NCI-H1417 (cell line): ENCODE measurements at places on chromosomes 2 and 18.

DNA sequence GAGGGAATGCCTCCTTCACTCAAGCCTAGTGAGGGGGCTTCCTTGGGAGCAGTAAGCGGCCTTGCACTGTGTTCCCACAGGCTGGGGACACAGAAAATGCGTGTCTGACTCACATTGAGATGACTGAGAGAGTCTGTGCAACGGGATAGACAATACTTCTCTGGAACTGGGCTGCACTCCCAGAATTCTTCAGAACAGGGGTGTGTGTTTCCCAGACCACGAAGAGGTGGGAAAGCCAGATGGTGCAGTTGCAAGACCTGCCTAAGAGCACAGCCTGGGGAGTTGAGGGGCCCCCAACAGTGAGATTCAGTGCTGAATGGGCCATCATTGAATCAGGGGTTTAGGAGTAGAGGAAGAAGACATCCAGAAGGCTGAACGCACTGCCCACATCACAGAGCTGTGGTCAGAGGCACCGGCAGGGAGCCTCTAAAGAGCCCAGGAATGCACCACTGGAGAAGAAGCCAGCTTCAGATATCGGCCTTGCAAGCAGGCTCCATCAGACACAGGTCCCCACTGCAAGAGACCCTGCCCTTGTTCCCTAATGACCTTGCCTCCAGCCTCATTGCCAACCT, 36.6 kb upstream of the MRPL19 start:
- DNase-seq = no peak

DNA sequence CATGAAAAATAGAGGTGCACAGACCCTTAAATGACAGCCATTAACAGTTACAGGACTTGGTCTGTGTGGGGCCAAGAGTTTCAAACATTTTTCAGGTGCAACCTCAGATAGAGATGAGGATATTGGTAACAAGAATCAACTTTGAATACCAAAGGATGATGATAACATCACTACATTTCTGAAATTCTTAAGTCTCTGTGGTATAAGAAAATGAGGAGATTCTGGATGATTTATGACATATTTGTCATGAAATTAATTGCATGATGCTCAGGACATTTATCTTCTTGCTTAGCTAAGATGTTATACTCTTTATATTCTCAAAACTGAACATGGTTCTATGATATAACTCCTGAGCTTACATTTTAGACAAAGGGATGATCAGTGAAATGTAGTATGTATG, 471.8 kb upstream of the CWC22 start:
- no peak for DNase-seq

DNA sequence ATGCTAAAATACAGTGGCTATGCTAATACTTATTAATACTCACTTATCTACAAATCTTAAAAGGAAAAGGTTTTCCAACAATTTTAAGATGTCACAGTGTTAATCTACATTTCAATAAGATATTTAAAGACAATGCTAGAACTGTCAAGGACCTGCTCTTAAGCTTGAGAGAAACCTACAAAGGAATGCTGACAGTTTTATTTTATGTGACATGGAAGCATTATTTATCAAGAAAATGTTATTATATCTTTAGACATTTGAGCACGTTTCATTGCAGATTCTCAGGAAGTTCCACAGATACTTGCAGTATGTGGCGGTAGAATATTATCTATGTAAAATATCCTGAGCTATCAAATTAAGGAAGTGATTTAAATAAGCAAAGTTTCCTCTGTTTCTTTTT, 1255.7 kb upstream of the ZEB2 start:
- no peak for DNase-seq

DNA sequence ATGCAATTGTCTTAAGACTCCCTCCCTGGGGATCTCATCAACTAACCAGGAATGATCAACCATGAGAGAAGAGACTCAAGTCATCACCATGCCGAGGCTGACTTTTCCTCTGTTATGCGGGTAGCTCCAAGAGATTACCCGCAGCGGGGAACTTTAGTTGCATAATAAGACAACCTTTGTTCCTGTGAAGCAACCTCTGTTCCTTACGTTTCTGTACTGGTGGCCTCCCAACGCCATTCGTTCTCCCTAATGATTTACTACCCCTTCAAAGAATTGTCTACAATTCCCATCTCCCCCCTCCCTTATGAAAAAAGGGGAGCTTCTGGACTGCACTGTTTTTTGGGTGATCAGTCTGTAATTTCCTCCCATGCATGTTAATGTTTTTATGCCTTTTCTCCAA, 66.1 kb upstream of the LRPPRC start:
- no peak for DNase-seq

- no peak for DNase-seq
Measured at GRCh38 chr18:72555968-72556367, 11.8 kb upstream of the CBLN2 start.

DNA sequence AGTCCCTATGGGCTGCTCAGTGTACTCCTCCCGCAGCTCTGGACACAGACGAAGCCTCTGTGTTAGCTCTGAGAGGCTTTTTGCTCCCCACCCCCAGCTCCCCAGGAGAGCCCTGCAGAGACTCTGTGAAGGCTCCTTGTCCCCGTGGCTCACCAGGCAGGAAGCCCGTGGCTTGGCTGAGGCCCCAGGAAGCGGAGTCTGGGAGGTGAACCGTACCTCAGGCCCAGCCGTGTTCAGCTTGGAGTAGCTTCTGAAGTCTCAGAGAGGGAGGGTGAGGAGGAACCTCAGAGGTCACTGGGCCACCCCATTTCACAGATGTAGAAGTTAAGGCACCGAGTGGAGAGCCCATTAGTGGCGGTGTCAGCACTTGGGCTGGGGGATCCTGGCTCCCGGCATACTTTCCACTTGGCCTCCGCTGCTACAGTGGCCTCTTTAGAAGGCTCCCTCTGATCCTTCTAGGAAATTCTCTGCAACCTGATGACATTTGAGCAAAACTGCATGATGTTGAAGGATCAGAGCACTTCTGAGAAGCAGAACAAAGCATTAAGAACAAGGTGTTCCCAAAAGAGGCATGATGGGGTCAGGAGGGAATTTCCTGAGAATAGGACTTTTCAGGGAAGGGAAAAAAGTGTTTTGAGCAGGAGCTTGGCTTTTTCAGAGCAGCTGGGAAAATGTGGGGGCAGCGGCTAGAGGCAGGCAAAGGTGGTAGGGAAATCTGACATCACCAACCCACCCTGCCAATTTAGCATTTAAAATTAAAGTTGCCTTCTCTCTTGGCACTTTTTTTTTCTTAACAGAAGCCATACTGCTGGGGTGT, 79.1 kb downstream of the MCFD2 start:
- no peak for DNase-seq

- peak; percentile 21 for DNase-seq
Measured at GRCh38 chr2:134433979-134434378, 180.1 kb downstream of the MGAT5 start.

DNA sequence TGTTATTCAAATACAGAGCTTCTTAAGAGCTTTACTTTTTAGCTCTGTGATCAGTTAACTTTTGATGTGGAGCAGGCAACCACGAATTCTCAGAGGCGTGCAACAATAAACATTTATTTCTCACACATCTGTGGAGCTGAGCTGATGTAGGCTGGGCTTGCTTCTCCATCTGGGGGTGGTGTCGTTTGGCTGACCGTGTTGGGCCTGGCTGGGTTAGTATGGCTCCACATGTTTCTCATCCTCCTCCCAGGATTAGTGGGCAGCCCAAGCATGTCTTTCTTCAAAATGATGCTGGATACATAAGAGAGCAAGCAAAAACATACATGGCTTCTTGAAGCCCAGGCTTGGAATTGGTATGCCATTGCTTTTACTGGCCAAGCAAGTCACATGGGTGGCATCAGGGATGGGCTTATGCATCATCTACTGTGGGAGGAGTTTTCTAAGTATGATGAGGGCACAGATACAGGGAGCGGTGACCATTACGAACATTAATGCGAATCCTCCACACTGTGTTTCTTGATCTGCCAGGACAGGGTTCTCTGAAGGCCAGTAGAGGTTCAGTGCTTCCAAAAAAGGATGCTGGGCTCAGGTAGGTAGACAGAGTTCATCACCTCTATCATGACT, 157.0 kb upstream of the TNP1 start:
- DNase-seq = no peak

DNA sequence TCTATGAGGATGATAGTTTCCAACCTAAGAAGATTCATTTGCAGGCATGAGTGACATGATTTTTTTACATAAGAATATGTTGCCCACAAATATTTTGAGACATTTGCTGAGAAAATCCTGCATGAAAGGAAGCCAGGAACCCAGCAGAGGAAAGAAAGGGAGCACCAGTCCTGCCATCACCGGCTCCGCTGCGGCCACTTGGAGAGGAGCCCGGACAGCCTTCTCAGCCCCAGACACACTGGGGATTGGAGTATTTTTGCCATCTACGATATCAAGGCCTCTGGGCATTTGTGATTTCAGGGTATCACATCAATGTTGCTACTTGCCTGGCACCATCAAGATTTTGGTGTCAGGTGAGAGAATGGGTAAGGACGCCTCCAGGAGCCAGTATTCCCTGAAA, 228.3 kb downstream of the PTGR3 start:
- no peak for DNase-seq

DNA sequence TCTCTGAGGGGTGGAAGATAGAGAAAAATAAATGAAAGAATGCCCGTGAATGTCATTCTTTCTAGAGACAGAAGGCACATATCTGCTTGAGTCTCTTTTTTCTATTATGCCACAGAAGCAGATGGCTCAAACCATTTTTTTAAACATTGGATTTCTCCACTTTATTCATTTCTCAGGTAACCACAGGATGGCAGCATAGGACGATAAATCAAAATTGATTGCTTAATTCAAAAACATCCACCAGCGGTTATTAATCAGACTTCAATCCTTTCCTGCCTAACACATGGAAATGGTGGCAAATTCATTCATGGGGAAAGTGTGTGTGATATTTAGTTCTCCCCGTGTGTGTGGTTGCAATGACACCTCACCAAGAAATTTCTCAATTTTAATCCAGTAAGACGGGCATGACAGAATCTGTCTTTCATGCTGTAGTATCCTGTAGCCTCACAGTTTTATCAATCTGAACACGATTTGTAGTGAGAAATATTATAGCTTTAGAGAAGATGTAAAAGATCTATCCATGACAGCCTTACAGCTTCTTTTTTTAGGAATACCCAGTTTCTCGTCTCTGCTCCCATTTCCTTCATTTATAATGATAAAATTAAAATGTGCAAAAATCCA, 72.2 kb downstream of the DSC3 start:
- peak; percentile 39 for DNase-seq

DNA sequence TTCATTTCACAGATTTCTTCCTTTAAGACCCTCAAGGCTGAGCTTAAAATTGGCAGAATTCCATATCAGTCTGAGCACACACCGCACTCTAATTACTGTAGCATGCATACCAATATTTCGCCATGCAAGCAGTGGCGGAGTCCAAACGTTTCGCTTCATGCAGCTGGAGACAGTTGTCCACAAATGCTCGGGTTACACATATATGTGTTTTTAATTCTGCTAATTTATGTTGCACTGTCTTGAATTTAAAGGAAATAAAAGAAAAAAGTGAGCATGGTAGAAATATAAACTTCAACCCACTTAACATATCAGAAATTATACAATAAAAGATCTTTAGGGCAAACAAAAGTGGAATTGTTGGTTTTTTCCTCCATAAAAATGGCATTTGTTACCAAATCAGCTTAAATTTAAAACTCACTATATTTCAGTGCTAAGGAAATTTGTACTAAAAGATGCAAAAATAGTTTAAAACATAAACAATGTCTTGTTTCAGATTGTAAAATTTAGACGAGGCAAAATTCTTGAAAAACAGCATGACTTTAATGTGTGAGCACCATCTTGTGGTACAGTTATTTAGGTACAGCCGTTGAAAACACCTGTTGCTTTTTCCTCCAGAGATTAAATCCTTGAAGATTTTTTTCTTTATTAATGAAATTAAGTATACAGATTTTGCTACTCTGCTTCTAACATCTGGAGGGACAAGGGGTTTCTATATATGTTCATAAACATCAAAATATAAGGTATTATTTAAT, 24.1 kb upstream of the KANSL1L start:
- DNase-seq = peak; percentile 77

DNA sequence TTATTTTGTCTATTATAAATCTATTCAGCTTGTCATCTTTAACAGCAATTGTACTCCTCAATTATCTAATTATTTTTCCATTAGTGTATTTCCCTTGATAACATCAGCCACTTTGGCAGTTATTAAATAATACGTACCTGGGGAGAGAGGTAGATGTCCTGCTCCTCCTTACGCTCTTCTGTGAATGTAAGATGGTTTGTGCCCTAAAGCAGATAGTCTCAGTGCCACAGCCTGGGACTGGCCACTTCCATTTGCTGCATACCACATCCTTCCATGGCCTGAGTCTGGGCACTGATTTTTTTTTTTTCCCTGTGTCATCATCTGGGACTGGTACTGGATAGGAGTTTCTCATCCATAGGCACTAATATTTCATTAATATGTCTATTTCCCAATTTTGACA, 632.4 kb upstream of the LRRTM4 start:
- no peak for DNase-seq

DNA sequence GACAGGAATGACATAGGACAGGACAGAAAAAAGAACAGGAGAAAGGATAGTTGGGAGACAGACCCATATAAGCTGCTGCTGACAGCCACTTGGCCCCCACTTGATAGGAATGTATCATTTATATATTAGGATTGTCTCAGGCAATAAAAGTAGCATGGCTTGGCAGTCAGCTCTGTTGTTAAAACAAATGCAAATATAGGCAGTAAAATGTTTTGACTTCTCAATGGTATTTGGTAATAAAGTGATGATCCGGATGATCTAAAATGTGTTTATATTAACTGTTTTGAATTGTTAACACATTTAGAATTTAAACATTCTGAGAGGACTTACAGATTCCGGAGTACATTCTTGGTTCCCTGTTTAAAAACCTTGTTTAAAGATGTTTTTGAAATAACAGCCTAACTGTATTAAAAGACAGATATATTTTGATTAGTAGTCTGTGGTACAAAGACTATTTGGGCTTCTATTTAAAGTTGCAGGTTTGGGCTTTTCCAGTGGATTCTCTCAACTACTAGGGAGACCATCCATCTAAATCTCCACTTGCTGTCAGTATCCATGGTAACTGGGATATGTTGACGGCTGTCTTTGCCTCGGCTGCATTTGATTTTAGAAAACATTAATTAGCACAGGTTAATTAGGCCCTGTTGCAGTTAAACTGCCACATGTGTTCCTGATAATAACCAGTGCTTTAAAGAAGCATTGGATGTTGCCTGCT, 147.6 kb downstream of the ESCO1 start:
- DNase-seq = no peak
